Fibroblast of the conjunctiva (primary cell): ENCODE measurements at places on chromosomes 5 and 9.
A peak's percentile ranks its signal among the peaks of the same experiment; 100 is the strongest.

DNA sequence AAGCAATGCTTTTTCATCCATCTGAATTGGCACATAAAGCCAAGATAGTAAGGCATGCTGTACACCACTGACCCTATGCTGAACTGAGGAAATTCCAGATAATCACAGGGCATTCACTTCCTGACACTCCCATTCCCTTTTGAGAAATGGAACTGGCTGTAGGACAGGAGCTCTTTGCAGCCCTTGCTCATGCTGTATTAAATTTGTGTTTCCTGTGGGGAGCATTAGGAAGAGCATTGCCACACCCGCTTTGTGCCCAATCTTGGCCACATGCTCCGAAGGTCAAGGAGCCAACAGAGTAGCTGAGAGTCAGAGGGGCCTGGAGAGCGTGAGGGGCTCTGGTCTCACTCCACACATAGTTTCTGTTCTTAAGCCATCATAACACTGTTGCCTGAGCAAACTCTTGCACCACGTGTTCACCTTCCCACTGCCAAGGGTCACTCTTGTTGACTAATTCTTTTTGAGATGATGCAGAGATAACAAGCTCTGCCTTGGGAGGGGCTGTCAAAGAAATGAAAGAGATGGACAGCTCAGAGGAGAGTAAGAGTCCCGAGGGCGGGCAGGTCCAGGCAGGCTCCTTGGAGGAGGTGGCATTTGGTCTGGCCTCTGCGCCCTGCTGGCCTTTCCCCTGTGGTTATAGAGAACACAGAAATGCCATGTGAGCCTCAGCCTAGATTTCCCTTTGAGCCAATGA, 31.7 kb upstream of the ARAP3 start:
- no peak for DNase-seq

- peak; percentile 88 for DNase-seq
Measured at GRCh38 chr5:5340206-5340729, 82.2 kb upstream of the ICE1 start.

- DNase-seq, result no peak
Measured at GRCh38 chr5:140133514-140134167, 7.9 kb downstream of the IGIP start.

- DNase-seq, result no peak
Measured at GRCh38 chr9:130112538-130113151, 58.9 kb downstream of the GPR107 start.

- DNase-seq, result no peak
Measured at GRCh38 chr5:169635936-169636335, 1.1 kb upstream of the DOCK2 start.

- DNase-seq, result no peak
Measured at GRCh38 chr9:114413861-114414301, 26.1 kb upstream of the AKNA start.

- peak; percentile 75 for DNase-seq
Measured at GRCh38 chr9:109098171-109098959, 21.4 kb downstream of the TMEM245 start.

- DNase-seq, result no peak
Measured at GRCh38 chr5:179131886-179132585, 71.9 kb downstream of the ZNF354C start.

GRCh38 chr5:74478328-74478727, 162.2 kb downstream of the ENC1 start:
- DNase-seq, result no peak

GRCh38 chr9:95311961-95312360, 5.5 kb downstream of the FANCC start:
- no peak for DNase-seq

- no peak for DNase-seq
Measured at GRCh38 chr5:101966476-101966875, 329.6 kb downstream of the SLCO4C1 start.

- peak; percentile 4 for DNase-seq
Measured at GRCh38 chr5:14364096-14364495, 217.5 kb upstream of the OTULINL start.

GRCh38 chr9:128322404-128323211, at the start of the genes COQ4 and TRUB2:
Gene COQ4, plus strand, starts transcription at chr9:128322839. Its CDS starts 20 bp downstream, at chr9:128322859.
Gene TRUB2, minus strand, starts transcription at chr9:128322447. Its CDS starts 39 bp downstream, at chr9:128322408.
- peak; percentile 78 for DNase-seq
